ENCODE measurements at places on chromosomes 16 and 17.

GRCh38 chr16:69253870-69254341, 57.2 kb upstream of the VPS4A start:
- DNase-seq: no peak

GRCh38 chr16:54204756-54205155, 81.8 kb downstream of the IRX3 start:
- no peak for DNase-seq

- peak; percentile 74 for DNase-seq
These were observed 1.5 kb downstream of the TMEM102 start for GRCh38 chr17:7436556-7437368.

- no peak for DNase-seq
These were observed 15.1 kb downstream of the NOD2 start for GRCh38 chr16:50708373-50709060.

- DNase-seq: no peak
These were observed 3.8 kb upstream of the P4HB start for GRCh38 chr17:81863833-81864768.

DNA sequence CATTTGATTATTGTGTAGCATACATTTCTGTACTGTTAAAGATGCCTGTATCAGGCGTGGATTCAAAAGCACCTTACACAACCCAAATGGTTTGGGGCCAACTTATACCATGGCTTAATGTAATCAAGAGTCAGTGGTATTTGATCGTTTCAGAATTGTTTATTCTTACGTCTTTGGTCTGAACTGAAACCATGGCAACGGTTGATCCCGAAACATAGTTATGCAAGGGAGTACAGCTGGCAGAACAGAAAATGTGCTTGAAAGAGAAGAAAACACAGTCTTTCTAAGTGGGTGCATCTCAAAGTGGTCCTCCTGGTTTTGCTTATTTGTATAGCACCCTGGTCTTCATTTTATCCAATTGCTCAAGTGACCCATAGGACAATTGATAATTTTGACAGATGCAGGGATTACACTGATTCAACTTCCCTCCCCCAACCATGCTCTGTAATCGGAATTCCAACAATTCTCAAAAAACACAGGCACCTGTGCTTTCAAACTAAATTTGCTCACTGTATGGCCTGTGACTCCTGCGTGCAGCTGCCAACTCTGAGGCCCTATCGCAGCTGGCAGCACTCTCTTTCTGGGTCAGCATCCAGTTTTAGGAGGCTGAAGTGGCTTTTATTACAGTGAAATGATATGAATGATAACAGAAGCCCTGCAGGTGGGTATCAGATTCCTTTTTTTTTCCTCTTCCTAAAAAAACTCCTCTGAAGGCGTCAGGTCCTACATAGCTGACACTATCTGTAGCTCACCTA, 77.0 kb upstream of the AXIN2 start:
- DNase-seq: no peak

DNA sequence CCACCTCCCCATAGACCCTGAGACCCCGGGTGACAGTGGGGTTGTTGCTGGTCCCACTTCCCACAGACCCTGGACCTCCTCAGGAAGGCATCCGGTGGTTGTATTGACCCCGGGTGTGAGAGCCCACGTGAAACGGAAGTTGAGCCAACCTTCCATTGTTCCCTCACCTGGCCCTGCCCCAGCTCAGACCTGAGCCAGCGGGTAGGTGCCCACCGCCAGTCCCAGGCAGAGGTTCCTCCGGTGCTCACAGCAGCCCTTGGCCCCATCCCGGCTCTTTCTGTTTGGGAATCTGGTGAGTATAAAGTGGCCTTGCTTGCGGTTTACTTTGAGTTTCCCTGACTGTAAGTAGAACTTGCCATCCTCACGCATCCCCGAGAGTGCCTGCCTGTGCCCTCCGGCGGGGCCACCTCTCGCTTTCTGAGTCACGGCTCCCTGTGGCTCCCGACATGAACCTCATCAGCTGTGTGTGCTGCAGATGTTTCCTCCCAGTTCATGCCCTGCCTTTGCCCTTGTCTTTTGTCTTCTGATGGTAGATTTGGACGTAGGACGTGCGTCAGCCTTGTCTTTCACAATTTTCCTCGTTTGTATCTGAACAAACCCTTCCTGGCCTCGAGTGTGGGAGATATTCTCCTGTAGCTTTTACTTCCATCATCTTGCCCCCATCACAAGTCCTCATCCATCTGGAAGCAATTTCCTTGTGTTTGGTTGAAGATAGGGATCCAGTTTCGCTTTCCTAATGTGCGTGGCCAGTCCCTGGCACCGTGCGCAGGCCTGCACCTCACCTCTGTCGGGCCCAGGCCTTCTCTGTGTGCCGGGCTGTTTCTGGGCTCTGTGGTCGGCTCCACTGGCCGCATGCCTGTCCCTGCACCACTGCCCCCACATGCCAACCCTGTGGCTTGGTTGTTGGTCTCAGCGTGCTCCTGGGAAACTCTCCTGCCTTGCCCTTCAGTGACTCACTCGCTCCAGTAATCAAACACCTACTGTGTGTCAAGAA, 76.0 kb downstream of the METRNL start:
- no peak for DNase-seq

GRCh38 chr17:34606763-34607162, 27.4 kb downstream of the TMEM132E start:
- no peak for DNase-seq

DNA sequence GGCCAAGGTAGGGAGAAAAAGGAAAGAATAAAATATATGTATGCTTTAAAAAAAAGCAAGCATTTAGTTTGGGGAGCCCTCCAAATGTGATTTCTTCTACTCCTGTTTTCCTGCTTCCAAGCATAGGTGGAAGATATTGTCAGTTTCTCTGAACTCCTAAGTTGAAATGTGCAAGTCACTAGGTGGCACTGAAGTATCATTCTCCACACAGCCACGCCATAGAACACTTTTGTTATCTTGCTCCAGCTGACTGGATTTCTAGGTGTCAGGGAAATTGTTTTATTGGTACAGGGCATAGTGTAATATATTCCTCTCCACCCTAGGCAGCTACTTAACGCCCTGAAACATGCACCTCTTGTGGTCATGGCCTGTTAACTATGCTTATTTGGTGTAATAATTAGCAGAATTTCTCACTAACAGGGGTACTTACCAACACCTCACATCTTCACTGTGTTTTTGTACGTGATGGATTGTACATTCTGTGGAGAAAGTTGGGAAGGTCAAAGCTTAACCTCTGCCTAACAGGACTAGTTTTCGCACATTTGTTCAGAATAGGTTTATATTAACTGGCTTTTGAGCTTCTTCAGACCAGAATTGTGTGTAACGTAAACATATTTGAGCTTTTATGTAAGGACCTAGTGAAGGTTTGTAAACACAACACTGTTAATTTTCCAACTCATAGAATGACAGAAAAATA, 69.3 kb downstream of the FTO start:
- peak; percentile 36 for DNase-seq

- DNase-seq: no peak
These were observed 13.4 kb upstream of the SULT1A1 start for GRCh38 chr16:28623172-28623711.

GRCh38 chr17:49223517-49224197, 6.9 kb downstream of the PHOSPHO1 start:
- DNase-seq: no peak

GRCh38 chr16:10088380-10088793, 93.8 kb downstream of the GRIN2A start:
- no peak for DNase-seq

GRCh38 chr16:86231321-86231995, 278.9 kb upstream of the FOXF1 start:
- DNase-seq: no peak

DNA sequence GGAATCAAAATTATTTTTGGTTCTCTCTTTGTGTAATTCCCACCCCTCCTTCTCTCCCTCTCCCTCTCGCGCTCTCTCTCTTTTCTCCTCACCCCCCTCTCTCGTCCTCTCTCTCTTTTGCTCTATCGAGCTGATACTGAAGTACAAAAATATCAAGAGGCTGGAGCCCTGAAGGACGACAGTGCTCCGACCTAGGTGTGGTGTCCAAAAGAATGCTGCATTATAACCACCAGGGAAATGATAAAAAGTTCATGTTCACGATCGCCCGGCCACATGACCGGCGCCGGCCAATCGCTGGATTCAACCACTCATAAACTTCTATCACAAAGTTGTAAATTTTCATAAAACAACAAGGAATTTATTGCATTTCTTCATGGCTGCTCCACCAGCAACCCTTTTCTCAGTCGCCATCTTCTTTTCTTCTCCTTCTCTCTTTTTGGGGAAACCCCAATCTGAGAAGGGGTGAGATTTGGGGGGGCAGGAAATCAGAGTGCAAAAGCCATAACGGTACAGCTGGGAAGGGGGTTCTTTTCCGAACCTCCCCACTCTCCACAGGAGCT, at the start of gene HOXB6:
TSS of gene HOXB6 (minus strand) at position 217 of the 560 bp plus-strand sequence. CDS start 6,836 bp downstream, outside the sequence.
- no peak for DNase-seq

GRCh38 chr16:3494386-3494973, 809 bp downstream of the C16orf90 start:
- DNase-seq: no peak

GRCh38 chr16:2806286-2806685, 8.0 kb downstream of the PRSS41 start:
- DNase-seq: no peak

GRCh38 chr17:77478899-77479298, 338.1 kb downstream of the SEC14L1 start:
- DNase-seq: no peak

- DNase-seq: peak; percentile 11
These were observed 5.4 kb upstream of the G6PC1 start for GRCh38 chr17:42895185-42895555.

DNA sequence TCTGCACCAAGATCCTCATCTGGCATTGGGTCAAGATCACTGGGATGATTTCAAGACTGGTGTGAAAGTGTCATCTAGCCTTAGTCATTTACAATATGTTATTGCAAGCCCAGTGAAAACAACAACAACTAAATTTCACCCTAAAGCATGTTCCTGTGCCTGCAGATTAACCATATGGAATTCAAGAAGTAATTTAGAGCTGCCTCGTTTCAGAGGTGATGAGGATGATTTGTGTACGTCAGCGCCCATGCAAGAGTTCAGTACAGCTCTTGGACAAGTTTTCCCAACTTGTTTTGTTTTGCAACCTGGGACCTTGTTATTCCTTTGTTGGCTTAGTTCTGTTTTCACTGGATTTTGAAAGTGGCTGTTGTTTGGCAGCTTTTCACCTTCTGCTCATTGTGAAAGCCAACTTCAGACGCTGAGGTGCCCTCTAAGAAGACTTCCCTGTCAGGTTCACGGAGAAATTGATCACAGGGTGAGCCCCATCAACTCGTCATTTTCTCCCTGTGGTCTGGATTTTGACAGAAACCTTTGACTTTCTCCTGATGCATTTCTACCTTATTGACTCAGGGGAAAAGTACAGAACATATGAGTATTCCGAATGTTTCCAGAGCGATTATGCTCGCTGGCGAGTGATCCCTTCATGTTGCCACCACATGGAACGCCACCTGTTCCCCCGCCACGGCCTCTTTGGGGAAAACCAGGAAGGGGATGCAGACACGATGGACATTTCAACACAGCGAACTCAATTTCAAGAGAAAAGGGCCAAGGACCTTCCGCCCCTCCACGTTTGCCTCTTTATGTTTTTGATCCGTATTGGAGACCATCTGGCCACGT, 85.6 kb downstream of the FOXL1 start:
- no peak for DNase-seq

GRCh38 chr16:4246777-4247459, 5.0 kb upstream of the SRL start:
- no peak for DNase-seq

DNA sequence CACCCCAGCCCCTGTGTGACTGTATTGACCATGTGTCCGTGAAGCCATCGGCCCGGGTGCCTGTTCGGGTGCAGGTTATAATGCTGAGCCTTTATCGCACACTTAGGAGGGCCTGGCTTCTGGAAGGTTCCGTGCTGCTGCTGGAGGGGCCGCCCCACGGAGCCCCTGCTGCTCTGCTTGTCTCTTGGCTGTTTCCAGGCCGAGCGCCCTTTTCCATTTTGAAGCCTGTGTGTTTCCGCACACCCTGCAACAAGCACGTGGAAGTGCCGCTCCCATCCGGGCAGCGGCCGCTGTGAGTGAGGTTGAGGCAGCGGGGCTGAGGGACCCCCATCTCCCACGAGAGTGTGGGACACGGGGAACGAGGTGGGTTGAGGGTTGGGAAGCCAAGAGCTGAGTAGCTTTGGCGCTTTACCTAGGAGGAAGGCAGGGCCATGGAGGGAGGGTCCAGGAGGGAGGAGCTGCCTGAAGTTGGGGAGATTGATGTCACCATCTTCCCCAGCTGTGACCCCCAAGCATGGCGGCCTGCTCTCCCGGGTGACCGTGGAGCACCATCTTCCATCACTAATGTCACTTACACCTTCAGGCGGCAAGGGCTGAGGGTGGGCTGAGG, 200.1 kb upstream of the GSE1 start:
- DNase-seq: no peak

- DNase-seq: no peak
These were observed 14.0 kb upstream of the ELAC2 start for GRCh38 chr17:13031718-13032350.

GRCh38 chr16:13118091-13118490, 216.7 kb downstream of the SHISA9 start:
- DNase-seq: no peak
